ENCODE measurements at places on chromosomes 4 and X.

DNA sequence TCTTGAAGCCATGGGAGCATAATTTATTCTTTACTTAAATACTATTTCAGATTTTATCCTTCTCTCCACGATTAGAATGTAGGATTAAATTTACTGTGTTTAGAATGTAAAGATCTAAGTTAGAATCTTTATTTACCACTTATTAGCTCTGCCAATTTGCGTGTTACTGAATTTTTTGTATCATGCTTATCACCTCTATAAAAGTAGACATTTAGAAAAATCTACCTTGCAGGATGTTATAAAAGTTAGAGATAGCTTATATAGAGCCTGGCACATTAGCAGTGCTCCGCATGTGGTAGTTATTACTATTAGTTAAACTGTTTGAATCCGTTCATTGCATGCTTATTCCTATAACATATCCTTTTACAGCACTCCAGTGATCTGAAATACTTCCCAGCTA lies 97.9 kb downstream of the BANK1 start:
- DNase-seq: no peak

- no peak for DNase-seq
Observed at GRCh38 chr4:109295081-109295480, 7.4 kb downstream of the COL25A1 start.

GRCh38 chr4:140904904-140905303 lies 148.7 kb upstream of the TBC1D9 start:
- DNase-seq: no peak

DNA sequence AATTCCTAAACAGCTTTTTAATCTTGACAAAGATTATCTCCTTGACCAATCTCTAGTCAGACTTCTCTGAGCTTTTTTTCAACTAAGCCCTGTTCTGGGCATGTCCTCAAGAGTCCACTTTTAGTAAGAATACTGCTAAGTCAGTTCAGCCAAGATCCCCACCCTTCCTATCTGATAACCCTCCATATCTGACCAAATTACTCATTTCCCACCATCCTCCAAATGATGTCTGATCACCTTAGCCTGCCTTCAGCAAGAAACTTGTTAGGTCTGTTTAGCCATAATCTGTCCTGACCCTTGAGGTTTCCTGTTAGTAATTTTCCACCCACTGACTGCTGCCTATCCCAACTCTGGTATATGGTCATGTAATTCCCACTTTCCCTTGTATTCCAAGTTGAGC lies 65.2 kb downstream of the FAM13A start:
- no peak for DNase-seq

DNA sequence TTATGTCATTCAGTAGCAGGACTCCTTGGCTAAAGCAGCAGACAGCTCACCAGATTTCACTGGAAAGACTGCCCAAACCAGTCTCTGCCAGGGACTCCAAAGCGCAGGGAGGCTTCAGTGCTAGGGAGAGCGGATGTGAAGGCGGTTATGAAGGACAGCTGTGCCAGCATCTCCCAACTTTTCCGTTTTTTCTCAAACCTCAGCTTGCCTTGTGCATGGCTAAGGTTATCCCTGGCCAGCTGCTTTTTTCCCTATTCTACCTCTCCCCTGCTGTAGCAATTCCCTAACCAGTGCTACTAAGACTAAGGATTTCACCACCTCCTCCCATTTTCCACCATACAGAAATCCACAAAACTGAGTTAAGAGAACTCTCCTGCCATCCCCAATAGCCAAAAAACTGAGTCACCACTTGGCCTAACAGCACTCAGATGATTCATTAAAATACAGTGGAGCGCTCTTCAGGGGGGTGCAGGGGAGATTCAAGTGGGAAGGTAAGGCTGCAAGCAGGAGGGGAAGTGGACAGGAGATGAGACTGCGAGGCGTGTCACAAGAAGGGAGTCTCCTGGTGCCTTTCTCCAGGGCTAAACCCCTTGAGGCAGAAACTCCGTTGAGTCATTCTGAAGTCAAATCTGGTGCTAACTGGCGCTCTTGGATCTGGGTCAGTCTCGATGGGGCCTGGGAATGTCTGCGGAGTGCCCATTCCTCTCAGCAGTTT lies 90.7 kb downstream of the PALLD start:
- DNase-seq: peak; percentile 59

DNA sequence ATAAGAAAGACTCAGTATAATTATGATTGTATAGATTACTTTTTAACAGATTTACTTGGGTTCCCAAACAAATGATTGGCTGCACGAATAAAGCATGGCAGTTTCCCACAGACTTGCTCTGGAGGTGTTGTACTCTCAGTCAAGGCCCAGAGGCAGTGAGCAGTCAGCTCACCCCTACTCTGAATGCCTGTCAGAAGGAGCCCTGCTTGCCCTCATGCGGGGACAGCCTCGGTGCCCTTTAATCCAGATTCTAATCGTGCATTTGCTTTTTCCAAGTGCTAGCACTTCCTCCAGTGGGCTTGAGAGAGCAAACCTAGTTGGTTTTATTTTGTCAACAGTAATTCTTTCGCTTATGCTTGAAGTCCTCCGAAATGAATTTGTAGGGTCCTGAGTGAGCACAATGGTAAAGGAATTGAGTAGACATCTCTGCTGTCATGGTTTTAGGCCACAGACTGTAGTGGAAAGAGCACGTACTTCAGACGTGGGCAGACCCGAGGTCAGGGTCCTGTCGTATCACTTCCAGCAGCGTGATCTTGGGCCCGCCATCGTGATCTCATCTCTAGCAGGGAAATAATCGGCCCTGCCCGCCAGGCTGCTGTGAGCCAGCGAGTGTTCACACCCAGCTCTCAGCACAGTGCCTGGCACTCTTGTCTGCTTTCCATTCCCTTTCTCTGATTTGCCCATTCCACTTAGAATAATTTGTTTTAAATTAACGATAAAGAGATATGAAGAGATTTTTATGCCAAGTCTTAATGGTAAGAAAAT lies 48.3 kb downstream of the GRK4 start:
- DNase-seq: no peak

DNA sequence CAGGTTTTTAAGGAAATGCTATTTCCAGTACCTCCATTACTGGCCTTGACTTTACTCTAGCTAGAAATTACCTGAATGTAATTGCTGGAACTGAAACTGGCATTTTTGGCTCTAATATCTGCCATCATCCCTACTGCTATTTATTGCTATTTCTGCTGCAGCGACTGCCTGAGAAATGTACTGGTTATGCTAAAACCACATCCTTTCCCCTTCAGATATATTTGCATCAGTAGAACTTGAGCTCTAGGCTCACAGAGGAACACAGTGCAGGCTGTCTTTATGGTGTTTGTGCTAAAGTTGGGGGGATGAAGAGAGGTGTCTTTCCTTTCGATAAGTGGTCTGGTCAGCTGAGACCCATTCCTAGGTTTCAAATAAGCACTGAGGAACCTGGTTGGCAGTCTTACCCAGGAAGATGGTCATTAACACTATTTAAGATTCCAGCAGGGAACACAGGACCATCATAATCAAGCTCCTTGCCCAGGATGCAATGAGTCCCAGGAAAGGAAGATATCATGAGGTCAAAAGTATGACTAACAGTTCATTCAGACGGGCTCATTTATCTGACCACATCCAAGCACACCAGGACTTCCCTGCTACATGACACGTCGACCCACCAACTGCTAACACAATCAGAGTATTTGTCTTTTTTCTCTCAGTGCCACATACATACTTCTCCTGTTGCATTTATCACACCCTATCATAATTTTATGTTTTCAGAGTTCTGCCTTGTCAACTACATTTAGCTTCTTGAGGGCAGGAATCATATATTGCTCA lies 137.4 kb downstream of the GABRA3 start:
- no peak for DNase-seq

- no peak for DNase-seq
Observed at GRCh38 chr4:125096662-125097061, 218.1 kb upstream of the FAT4 start.

GRCh38 chr4:6198768-6199421 lies 1.5 kb downstream of the JAKMIP1 start:
- peak; percentile 40 for DNase-seq

DNA sequence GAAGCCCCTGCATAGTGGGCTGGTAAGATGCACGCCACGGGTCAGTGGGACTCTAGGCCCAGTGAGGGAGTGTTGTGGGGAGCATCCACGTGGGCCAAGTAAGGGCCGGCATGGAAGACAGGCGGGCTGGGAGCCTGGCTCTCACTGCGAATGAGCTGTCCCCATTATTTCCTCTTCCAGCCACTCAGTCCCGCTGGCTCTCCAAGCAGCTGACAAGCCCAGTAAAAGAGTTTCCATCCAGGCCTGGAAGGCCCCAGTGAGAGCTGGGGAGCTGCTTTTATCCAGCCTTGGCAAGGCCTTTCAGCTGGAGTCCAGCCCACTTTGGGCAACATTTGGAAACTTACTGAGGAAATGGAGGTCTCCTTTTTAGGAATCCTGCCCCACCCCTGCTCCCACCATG lies 24.9 kb downstream of the APLN start:
- no peak for DNase-seq

- peak; percentile 77 for DNase-seq
Observed at GRCh38 chrX:153599192-153600031, 473 bp upstream of the CCNQ start.

GRCh38 chr4:179678093-179678814 lies 2236.0 kb upstream of the AGA start:
- DNase-seq: no peak

GRCh38 chr4:35900286-35901243 lies 343.7 kb downstream of the ARAP2 start:
- no peak for DNase-seq

DNA sequence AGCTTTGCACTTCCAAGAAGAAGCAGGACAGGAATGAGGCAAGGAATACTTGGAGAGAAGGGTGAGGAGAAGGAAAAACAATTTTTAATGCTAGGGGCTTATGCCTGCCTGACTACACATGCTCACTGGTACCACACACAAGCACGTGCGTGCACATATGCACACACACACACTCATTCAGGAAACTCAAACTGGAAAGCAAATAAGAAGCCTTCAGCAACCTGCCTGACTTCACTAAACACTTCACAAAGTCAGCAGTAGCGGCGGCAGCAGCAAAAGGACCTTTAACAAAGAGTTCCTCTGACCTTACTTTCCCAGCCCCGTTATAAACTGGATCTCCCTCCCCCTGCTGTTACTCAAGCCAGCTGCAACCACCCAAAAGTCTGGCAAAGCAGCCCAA lies 3.3 kb downstream of the ZDHHC9 start:
- DNase-seq: no peak

DNA sequence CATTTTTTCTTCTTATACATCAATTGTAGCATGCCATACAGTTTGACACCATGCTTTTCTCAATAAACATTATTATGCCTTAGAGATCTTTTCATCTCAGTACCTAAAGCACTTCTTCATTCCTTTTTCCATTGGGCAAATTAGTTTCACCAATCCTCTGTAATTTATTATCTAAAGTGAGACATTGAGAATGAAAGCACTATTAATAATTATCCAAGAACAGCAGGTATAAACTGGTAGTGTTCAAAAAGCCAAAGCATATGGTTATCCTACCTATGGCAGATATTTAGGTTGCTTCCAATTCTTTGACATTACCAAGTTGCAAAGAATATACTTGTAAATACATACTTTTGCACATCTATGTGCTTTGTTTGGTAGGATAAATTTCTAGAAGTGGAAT lies 15.6 kb downstream of the LAMTOR3 start:
- no peak for DNase-seq

DNA sequence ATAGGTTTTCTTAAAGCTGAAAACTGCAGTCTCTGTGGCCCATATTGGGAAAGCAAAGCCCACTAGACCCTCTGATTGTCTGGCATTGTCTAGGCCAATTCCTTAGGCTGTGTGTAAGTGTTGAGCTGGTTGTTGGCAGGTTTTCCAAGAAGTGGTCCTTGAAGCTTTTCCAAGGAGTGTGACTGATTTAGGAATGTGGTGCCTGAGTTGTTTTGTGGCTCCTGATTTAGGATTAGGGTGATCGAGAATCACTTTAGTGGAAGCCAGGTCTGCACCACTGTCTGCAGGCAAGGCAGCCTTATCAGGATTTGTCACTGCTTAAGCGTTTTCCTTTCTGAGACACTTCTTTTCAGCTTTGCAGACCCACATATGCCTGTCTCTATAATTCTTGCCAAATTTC lies 339.0 kb upstream of the DDX53 start:
- DNase-seq: no peak

DNA sequence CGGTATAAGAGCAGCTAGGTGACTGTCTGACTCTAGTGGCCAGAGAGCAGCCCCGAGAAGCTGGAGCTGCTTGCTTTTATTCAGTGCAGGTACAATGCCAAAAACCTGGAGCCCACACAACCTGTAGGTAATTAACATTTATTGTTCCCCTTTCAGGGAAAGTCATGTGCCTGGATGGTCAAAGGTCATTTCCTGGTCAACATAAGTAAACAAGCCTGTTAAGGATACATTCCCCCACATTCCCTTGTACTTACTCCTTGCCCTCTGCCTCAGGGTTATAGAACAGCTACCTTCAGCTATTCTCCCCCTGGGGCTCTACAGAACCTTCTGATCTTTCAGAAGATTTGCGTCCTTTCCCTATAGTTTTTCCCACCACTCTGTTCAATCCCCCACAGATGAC lies 253.4 kb downstream of the TMA16 start:
- DNase-seq: peak; percentile 2

- DNase-seq: no peak
Observed at GRCh38 chrX:110159865-110160264, 157.0 kb downstream of the TMEM164 start.

DNA sequence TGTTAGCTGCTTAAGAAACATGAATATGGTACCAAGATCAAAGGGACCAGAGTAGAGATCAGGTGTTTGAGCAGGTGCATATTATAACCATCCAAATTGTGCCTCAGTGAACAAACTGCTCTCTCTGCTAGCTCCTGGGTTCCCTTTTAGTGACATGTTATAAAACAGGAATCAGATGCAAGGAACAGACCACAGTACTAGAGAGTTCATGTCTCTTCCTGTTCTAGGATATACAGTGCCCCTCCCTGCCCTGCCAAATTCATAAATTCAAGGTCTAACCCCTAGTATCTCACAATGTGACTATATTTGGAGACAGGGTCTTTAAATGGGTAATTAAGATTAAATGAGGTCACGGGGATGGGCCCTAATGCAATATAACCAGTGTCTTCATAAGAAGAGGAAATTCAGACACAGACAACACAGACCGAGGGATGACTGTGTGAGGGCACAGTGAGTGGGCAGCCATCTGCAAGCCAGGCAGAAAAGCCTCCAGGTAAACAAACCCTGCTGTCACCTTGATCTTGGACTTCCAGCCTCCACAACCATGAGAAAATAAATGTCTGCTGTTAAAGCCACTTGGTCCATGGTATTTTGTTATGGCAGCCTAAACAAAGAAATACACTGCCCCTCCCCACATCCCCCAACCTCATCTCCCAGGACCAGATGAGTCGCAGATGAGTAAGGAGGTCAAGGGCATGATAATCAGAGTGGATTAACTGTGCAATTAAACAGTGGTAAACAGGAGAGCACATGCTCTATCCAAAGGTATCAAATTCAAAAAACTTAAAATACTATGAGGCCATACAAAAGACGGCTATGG lies 82.5 kb downstream of the RBM47 start:
- DNase-seq: no peak

Measured in Caki2 (cell line).